ENCODE measurements at places on chromosomes 4 and X.

GRCh38 chr4:16969696-16970135, 71.3 kb upstream of the LDB2 start:
- DNase-seq = no peak

DNA sequence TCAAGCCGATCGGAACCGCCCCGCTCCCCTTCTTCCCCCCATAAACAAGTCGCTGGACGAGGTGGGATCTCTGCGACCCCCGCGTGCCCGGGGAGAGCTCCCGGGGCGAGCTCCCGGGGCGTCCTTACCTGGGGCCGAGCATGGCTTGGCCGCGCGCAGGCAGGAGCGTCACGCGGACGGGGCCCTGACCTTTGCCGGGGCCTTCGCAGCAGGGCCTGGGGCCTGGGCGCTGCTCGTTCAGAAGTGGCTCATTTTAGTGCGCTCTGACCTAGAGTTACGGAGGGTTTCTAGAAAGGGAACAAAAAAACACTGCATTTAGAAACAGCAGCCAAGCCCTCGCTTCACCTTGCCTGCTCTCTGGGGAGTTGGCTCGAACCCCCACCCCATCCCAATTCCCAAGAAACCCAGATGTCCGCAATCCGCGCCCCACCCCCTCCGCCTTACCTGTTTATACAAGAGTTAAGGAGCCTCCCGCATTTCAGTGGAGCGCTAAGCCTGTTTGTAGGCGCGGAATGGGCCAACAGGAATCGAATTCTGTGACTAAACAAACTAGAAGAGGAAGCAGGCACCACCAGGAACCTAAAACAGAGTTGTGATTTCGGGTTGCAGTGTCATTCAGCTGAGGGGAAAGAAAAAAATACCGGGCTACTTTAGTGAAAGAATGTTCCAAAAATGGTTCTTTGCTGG, 814 bp upstream of the RBM47 start:
- no peak for DNase-seq

- DNase-seq = no peak
These were observed 150.9 kb downstream of the SHOX start for GRCh38 chrX:781224-782204.

DNA sequence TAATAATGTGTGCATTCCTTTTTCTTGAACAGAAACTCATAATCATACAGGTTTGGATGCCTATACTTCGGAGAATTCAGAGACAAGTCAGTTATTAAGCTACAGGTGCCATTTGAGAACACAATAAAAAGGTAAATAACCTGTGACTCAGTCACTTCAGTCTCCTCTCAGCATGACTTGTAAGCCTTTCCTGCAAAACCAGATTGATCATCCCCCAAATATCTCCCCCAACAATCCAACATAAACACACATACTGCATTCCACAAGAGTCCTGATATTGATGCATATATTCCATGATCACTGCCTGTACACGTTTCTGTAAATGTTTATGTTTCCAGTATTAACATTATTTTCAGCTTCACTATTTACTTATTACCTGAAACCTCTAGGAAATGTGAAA, 110.8 kb downstream of the PWWP3B start:
- no peak for DNase-seq

- DNase-seq = peak; percentile 65
These were observed at the start of gene IL15 for GRCh38 chr4:141636082-141636770. IL15 (plus strand) TSS chr4:141636583; CDS start chr4:141719465, 82,882 bp downstream.

DNA sequence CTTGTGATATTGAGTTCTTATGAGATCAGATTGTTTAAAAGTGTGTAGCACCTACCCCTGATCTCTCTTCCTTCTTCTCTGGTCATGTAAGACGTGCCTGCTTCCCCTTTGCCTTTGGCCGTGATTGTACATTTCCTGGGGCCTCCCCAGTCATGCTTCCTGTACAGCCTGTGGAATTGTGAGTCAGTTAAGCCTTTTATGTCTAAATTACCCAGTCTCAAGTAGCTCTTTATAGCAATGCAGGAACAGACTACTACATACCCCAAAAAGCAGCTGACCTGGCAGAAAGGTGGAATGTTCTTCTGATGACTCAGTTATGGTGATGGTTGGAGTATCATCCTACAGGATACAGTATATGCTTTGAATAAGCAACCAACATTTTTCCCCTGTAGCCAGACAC, 11.4 kb upstream of the MCUB start:
- DNase-seq = no peak

DNA sequence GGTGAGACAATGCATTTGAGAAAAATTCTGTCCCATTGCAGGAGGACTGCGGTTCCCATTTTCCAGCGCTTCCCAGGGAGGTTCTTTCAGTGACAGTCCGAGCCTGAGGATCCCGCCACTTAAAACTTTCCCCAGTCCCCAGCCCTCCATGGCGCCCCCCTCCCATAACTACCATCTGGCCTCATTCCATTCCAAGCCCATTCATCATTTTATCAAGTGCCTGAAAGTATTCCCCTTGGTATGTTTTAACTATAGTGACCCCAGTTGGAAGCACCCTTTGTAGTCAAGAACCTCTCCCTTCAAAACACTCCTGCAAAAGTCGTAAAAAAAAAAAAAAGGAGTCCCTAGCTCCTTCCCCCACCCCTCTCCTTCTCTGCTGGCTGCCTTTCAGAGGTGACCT, 1.2 kb downstream of the RASL11B start:
- DNase-seq = no peak

DNA sequence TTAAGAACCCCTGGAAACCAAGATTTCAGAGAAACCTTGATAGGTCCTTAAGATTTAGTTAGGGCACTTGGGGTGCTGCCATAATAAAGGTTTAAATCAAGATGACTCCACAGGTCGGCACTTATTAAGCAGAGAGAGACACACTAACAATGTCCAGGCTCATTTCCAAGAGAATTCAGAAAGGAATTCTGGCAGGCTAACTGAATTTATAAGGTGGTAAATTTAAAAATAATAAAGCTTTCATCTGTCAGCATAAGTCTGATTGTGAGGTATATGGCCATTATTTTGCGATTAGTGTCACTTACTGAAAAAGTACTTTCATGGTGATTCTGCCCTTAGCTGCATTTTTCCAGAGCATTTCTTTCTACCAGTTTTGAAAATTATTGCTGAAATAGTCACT, 472.7 kb downstream of the ARAP2 start:
- DNase-seq = no peak

- no peak for DNase-seq
These were observed 101.5 kb upstream of the C1GALT1C1 start for GRCh38 chrX:120731386-120731785.

DNA sequence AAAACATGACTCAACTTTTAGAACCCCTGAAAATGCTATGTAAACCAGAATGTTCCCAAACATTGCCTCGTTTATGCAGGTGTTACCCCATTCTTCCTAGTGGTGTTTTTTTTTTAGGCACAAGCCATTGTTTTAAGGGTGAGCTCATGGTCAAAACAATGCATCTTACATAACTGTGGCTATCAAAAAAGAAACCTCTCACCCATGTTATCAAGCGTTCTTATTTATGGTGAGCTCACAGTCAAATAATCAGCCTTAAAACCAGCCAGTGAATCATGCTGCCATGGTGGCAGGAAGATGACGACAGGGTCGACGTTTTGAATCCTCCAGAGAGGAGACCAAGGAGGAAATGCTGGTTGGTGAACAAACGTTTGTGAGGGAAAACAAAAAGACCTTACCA, 195.2 kb downstream of the KDR start:
- DNase-seq = no peak

- DNase-seq = no peak
These were observed 92.3 kb upstream of the DCLK2 start for GRCh38 chr4:149985981-149986380.

DNA sequence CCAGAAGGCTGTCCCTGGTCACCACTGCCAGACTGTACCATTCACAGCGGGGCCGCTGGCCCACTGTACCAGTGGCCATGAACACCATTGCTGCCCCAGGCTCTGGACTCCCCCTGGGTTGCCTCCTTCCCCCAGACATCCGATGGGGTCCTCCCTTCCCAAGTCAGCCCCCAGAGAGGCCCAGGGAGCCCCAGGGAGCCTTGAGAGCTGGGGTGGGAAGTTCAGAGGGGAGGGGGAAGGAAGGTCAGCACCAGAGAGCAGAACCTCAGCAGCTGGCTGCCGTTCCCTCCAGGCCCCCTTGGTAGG, 441 bp upstream of the ARHGAP4 start:
- DNase-seq = peak; percentile 14

- DNase-seq = no peak
These were observed 303.5 kb downstream of the SPRY1 start for GRCh38 chr4:123699880-123700771.

DNA sequence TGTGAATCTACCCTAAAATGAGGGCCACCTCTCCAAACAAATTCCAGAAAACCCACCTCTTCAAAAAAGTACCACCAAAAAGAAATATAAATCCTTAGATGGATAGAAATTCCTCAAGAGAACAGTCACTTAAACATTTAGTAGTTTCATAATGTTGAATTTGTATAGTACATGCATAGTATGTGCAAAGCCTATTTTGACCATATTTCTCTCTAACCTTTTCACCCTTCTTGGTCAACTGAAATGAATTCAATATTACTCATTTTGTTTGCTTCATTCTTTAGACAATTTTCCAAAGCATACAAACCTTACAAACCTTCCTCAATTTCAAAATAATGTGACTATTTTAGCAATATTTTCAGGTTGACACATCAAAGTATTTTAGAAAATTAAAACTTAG, 4.1 kb downstream of the RHOXF1 start:
- DNase-seq = no peak

DNA sequence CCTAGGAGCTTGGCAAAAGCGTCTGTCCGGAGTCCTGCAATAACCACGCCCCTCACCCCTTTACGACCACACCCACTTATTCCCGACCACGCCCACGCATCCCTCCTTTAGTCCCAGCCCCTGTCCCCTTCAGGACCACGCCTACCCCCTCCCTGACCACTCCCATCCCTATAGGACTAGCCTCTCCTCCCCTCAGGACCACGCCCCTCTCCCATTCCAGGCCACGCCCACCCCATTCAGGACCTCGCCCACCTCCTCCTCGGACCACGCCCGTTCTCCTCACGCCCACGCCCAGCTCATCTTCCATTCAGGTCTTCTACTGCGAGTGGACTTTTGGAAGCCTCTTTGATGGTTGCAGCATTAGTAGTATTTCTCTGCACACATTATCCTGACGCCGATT, 131.2 kb upstream of the STX18 start:
- DNase-seq = no peak

GRCh38 chr4:56859841-56860240, 38.3 kb upstream of the SPINK2 start:
- no peak for DNase-seq

DNA sequence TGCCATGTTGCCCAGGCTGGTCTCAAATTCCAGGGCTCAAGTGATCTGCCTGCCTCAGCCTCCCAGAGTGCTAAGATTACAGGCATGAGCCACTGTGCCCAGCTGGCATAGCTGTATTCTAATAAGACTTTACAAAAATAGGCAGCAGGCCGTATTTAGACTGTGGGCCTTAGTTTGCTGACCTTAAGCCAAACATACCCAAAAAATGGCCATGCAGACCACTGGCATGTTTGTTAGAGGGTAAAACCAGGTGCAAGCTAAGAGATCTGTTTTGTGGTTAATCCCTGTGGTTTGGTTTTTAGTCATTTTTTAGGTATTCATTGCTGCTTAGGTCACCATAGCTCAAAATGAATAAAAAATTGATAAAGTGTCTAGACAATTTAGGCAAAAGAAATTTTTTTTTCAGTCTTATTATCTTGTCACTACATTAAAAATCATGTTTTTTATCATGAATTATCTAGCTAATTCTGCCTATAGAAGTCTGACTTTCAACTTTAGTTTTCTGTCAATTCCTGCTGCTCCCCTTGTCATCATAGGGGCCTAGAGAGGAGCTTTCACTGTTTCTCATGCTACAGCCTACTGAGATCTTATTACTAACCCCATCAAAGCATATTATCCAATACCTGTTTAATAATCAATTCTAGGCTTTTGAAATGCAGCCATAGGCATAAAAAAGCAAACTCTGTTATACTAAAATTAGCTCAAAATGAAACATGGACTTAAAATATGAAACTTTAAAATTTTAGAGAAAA, 7.5 kb upstream of the SPINK2 start:
- no peak for DNase-seq

DNA sequence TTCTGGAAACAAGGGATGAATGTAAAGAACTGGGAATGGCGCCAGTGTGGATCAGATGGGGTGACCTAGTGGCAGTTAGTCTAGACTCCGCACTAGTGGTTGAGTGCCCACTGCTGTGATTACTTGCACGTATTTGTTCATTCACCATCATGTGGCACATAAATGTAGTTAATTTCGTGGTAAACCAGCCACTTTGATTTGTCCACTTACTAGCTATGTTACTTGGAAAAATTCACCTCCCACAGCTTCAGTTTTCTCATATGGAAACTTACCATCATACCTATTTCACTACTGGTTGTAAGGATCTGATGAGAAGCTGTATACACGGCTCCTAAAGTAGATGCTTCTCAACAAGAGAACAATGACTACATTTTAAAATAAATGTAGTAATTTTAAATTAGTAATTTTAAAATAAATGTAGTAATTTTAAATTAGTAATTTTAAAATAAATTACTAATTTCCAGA, 394 bp upstream of the DYNLT3 start:
- DNase-seq = no peak

DNA sequence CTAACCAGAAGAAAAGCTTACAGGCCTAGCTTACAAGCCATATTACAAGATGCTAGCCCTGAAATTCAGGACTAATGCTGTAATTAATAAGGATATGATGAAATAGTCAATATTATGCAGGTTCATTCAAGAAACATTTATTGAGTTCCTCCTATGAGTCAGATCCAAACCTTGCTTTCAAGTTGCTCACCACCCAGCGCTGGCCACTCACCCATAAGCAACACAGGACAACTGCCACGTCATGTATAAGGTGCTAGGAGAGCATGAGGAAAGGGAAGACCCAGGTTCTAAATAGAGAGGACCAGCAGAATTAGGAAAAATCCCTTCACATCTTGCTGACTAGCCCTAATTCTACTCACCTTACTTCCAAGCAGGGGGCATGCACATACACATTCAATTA, 23.3 kb downstream of the MAML3 start:
- DNase-seq = no peak

- DNase-seq = no peak
These were observed 109.9 kb upstream of the DDX53 start for GRCh38 chrX:22889819-22890218.

- no peak for DNase-seq
These were observed 277.6 kb downstream of the SPANXN1 start for GRCh38 chrX:145524931-145525330.

DNA sequence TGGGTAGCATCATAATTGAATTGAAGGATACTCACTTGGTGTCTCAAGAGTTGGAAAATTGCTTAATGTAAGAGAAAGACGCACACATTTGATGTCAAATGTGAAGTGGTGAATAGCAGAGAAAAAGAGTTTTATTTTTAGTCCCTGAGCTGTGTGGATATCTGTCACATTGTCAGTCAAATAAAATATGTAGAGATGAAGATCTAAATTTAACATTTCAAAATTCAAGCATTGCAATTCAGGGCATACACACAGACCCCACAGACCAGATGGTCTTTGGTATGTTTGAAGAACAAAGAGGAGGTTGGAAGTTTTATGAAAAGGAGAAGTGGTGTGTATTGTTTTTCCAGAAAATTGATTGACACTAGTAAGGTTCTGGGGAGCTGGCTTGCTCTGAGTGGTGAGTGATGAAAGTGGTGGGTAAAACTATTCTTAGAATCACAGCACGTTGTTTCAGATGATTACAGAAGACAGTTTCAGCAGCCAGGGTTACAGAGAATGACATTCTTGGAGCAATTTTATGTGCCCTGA, 44.9 kb upstream of the BBS12 start:
- DNase-seq = no peak

Data from stimulated activated CD4-positive, alpha-beta T cell treated with anti-CD3 and anti-CD28 coated beads, Interleukin-1b, Interleukin-23, amount 100 ng/mL, for 4 hours (primary cell).